ENCODE measurements at places on chromosomes 2 and 18.

DNA sequence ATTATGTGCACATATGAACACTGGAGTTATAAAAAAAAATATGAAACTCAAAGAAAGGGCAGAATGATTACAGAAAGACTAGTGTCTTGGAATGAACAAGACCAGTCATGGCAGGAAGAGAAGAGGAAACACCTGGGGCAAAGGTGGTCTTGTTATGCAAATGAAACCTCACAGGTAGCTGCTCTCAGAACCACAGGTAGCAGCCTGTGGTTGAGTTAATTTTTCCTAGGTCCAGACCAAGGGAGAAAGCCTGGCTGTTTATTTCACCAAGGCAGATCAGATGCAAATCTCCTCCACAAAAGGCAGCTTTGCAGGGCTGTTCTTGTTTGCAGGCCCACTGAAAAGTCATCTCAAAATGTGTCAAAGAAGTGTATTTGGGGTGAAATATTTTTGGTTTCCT is 785.8 kb downstream of the RNF144A start:
- DNase-seq, result no peak

GRCh38 chr18:76414936-76415621 is 80.0 kb downstream of the ZNF516 start:
- DNase-seq, result no peak

DNA sequence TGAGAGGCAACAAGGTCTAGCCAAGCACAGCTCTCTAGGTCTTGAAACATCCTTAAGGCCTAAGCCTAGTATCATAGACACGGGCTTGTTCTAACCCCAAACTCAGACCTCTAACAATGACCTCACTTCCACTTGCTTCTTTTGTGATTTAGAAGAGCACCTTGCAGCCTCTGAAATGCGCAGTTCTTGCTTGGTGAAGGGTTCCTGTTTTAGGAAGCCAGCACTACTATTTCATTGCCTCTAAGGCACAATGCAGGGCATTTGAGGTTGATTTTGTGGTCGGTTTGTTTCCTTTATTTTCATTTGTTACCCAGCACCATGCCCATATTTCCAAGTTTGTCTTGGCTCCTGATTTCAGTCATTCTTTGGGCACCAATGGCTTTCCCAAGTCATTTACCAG is 117.0 kb upstream of the CYP1B1 start:
- no peak for DNase-seq

DNA sequence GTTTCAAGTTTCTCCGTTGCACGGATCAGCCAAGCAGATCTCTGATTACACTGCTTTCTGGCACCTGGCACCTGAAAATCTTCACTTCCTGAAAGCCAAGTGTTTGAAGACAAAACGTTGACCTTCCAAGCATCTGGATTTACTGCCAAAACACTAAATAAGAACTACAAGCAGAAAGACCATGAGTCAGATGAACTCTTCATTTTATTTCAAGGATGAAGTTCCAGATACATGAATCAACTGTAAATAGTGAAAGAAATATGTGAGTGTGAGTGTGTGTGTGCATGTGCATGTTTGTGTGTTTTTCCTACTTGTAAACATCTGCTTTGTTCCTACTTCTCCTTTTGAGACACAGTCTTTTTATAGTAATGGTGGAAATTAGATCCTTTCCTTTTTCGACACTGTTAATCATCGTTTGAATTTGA is 60.0 kb upstream of the DTNA start:
- DNase-seq, result no peak

- no peak for DNase-seq
These were observed 41.6 kb downstream of the MGAT5 start for GRCh38 chr2:134295441-134295840.

DNA sequence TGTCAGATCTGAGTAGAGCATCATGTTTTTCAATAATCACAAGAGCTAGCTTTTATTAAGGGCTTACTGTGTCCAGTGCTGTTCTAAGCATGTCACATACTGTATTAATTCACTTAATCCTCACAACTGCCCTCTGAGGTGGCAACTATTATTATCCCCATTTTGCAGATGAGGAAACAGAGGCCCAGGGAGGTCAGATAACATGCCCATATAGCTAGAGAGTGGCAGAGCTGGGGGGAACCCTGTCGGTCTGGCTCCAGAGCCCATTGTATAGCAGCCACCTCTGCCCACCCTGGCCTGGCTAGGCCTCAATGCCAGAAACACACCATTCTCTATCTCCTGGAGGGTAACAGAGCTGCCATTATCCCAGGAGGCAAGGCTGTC is 113.2 kb downstream of the B3GNT2 start:
- DNase-seq, result no peak

- no peak for DNase-seq
These were observed 206.3 kb downstream of the LTBP1 start for GRCh38 chr2:33153008-33153407.

DNA sequence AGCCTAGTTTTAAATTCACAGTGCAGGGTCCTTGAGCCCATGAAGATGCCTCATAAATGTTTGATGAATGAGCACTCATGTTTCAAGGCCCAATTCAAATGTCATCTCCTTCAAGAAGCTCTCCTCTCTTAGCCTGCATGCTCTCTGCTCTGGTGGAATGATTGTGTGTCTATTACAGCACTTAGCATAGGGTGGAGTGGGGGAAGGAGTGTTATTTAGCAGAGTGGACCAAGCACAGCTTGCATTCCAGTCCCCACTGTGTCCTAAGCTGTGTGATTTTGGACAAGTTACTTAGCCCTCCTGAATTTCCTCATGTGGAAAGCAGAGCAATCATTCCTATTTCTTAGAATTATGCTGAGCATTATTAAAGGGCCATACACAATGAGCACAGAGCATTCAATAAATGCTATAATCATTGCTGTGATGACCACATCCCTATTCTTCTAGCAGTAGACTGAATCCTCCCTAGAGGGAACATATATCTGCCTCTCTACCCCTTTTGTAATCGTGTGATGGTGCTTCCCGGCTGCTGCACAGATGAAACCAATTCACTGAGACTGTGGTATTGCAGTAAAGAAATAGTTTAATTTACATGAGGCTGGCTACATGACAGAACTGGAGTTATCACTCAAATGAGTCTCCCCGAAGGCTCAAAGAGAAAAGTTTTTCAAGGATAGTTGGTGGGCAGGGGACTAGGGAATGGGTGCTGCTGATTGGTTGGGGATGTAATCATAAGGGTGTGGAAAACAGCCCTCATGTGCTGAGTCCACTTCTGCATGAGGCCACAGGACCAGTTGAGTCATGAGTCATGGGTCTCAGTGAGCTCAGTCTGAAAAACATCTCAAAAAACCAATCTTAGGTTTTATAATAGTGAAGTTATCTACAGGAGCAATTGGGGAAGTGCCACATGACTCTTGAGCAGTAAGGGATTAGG is 173.4 kb upstream of the NDUFV2 start:
- DNase-seq, result no peak

GRCh38 chr2:236964291-236964690 is 121.4 kb upstream of the COPS8 start:
- DNase-seq, result no peak

- DNase-seq, result no peak
These were observed 135.9 kb downstream of the DTNB start for GRCh38 chr2:25537526-25537925.

GRCh38 chr2:19879120-19879519 is 22.7 kb downstream of the TTC32 start:
- DNase-seq, result no peak

- no peak for DNase-seq
These were observed 277.3 kb downstream of the MBD5 start for GRCh38 chr2:148298196-148298595.

- no peak for DNase-seq
These were observed 228.0 kb upstream of the MEX3C start for GRCh38 chr18:51425475-51425874.

- no peak for DNase-seq
These were observed 356.3 kb upstream of the PKDCC start for GRCh38 chr2:41691561-41691960.

GRCh38 chr2:80531319-80531718 is 226.8 kb upstream of the LRRTM1 start:
- no peak for DNase-seq

GRCh38 chr18:905948-906415 is 1.3 kb downstream of the ADCYAP1 start:
- no peak for DNase-seq

DNA sequence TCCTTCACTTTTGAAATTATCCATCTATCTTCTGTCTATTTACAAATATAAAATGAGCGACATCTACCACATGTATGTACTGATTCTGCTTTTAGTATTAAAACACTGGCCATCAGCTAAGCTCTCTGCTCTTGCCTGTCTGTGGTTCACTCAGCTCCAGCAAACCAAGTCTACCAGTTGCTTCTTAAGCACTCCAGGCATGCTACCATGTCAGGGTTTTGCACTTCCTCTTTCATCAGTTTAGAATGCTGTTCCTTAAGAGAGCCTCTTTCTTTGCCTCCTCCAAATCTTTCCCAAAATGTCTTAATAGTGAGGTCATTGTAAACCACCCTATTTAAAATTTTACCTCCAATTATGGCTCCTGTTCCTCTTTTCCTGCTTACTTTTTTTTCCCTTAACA is 59.5 kb downstream of the SCN3A start:
- no peak for DNase-seq

DNA sequence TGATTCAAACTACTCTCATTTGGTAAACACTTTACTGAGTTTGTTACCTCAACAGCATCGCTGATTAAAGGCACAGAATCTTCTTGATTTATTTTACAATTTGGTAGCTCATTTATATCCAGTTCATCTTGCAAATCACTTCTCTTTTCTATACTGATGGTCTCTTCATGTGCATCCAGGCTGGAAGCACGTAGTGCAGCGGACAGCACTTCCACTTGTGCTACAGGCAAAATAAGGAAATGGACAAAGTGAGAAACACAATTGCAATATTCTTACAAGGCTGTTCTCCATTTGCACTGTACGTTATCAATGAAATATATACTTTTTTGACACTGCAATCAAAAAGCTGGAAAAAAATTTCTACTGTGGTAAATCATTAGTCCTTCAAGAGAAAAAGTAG is 51.0 kb downstream of the PPP4R1 start:
- DNase-seq, result no peak
